Activated T-helper 1 cell treated with anti-CD3 and anti-CD28 coated beads, Interleukin-2, amount 50 U/mL, for 16 hours (primary cell): ENCODE measurements at places on chromosomes 7 and 10.

- no peak for DNase-seq
Measured at GRCh38 chr7:107079212-107079940, 34.9 kb downstream of the PRKAR2B start.

DNA sequence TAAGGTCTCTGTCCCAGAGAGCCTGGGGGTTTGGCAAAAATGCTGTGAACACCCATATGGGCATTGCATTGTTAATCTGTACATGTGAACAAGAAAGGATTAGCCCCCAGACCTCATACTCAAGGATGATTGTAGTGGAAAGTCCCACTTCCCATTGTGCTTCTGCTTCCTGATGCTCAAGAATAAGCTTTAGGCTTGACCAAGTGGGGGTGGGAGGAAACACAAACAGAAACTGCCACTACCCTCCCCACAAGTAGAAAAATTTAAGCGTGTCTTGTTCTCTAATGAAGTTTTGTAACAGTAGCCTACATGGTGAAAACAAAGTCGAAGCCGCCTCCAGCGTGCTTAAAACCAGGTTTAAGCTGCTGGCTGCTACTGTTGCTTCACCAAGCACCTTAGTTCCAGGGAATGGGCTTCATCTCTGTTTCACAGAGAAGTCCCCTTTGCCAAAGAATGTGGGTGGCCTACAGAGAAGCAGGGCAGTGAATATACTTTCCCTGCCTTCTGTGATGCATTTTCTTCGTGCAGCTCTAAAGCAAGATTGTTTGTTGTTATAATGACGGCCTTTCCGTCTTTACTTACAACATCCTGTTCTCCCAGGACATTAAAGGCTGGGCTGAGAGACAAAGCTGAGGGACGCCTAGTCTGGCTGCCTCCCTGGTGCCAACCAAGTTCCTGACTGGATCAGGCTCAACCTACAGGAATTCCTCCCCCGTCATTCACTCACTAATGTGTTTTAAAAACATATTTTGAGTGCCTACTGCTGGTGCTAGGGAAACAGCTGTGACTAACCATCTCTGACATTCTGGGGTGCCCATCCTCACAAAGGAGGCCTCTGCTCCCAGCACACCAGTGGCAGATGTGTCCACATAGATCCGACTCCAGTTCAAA lies 32.1 kb upstream of the CCSER2 start:
- no peak for DNase-seq

DNA sequence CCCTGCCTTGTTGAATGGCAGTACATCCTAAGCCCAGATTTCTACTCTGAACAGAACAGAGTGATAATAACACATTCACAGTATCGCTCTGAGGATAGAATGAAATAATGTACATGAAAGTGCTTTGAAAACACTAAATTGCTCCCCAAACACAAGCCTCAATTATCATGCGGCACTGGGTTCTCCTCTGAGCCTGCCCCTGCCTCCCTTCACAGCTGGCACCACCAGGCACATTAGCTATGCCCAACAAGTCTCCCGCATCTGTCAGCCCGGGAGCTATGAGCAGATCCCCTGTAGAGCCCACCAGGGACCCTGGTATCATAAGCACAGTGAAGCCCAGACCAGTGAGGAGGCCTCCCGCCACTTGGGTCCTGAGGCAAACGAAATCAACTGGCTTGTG lies 405.5 kb downstream of the GRID1 start:
- DNase-seq = no peak

DNA sequence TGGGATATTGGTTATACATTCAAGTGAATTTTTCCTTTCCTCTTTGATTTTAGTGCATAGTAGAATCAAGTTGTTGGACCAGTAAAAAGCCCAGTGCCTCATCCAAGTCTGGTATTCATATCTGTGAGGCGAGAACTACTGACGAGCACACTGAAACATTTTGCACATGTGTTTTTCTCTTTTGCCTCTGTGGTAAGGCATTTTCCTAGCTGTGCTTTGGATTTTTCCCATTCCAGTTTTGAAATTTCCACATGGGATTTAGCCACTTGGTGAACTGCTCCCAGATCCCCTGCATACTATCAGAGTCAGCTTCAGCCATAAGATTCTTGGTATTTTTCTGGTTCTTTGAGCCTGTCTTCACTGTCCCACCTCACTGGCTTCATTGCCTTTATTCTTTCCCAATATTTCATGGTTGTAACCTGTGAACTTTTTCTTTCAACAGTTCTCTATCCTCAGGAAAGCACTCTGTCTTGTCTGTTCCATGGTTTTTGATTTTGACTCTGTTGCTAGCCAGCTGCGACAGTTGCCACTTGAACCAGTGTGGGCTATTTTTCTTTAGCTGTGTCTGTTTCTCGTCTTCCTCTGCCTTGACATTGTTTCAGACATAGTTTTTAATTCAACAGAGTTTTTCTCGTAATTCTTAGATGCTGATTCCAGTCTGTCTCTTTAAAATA lies 239.0 kb downstream of the REEP3 start:
- DNase-seq = no peak

- no peak for DNase-seq
Measured at GRCh38 chr7:153457746-153458145, 594.5 kb upstream of the DPP6 start.

DNA sequence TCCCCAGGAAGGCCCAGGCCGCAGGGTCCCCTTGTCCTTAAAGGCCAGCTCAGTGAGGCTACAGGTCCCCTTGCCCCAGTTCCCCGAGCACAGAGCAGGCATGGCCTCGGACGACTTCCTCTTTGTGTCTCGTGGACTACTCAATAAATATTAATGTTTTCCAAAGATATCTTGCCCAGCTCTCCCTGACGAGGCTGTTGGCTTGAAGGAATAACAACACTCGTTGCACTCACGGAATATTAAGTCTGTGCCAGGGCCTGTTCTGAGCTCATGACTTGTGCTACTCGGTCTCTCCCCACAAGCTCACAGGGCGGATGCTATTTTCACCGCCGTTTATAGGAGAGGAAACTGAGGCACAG lies 68.2 kb downstream of the CUX1 start:
- DNase-seq = no peak

DNA sequence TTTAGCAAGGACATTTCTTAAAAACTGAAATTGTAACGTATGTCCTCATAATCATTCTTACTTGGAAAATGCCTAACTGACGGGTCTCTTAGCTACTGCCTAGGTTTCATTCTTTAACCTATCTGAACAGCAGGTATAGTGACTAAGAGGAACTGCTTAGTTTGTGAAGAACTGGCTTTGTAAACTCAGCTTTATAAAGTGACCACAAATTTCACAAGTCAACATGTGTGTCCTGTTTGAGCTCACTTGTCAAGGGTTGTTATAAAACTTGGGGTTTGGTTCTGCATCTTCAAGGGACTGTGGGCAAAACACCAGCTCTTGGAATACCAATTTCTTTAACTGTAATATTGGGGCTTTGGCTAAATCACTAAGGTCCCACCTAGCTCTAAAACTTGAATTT lies 32.2 kb downstream of the MRPS33 start:
- DNase-seq = no peak

DNA sequence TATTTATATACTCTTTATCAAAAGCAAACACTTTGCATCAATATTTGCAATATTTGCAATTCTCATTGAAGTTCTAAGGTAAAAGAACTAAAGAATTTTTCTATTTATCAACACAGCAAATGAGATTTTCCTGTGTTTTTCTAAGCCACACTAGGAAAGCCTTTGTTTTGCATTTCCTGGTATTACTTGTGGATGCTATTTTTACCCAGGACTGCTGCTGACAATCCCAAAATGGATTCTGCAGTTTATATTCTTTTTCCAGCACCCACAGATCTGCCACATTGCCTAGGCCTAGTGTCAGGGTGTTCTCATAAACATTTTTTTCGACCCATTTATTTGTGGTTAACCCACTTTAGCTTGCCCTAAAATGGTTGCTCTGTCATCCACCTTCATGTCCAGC lies 25.9 kb downstream of the LRRC17 start:
- no peak for DNase-seq

GRCh38 chr7:13411636-13412035 lies 577.8 kb downstream of the ETV1 start:
- no peak for DNase-seq

- no peak for DNase-seq
Measured at GRCh38 chr10:122054048-122055025, 65.4 kb downstream of the TACC2 start.

DNA sequence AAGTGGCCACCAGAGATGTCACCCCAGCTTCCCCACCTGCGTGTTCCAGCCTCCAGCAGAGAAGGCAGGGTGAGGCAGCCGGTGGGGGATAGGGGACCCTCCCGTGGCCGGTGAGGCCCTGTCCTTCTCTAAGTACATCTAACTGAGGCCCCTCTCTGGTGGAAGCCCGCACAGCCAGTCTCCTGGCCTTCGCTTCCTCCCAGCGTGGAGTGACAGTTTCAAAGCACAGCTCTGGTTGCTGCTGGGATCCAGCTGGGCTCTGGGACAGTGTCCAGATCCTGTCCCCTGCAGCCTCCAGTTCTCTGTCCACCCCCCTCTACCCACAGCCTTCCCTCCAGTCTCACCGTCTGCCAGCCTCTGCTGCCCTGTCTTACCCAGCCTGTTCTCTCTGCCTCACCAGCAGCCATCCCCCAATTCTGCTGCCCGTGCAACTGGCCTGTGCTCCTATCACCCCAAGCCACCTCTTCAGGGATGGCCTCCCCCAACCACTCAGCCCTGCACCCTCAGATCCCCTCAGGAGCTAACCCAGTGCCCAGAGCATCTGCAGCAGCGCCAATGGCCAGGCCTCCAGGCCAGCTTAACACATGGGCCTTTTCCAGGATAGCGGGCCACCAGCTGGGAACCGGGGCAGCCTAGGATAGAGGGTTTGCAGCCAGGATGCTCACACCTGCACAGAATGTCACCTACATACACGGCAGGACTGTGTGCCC lies 16.3 kb upstream of the SH2B2 start:
- no peak for DNase-seq

GRCh38 chr10:78779339-78779955 lies 289.3 kb upstream of the ZMIZ1 start:
- DNase-seq = no peak

- no peak for DNase-seq
Measured at GRCh38 chr7:34245246-34245645, 339.9 kb downstream of the BMPER start.

GRCh38 chr7:9125246-9125645 lies 691.8 kb downstream of the NXPH1 start:
- no peak for DNase-seq

DNA sequence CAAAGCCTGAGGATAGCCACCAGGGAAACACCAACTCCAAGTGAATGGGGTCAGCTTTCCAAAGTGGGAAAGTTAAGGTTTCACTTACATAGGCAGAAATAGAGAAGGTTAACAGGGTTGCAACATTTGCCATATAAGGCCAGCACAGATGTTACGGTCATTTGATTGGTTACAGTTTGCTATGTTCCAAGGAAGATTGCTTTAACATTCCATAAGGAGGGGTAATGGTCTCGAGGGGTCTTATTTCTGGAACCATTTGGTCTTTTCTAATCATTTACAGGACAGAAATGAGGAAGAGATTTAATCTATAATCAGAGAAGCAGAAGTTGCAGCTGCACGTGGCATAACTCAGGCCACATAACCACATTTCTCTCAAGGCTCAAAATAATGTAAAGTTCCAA lies 679.4 kb upstream of the C7orf33 start:
- DNase-seq = no peak

- no peak for DNase-seq
Measured at GRCh38 chr10:1454428-1454827, 282.9 kb downstream of the ADARB2 start.

GRCh38 chr10:43340101-43340500 lies 31.3 kb upstream of the FXYD4 start:
- DNase-seq = no peak

DNA sequence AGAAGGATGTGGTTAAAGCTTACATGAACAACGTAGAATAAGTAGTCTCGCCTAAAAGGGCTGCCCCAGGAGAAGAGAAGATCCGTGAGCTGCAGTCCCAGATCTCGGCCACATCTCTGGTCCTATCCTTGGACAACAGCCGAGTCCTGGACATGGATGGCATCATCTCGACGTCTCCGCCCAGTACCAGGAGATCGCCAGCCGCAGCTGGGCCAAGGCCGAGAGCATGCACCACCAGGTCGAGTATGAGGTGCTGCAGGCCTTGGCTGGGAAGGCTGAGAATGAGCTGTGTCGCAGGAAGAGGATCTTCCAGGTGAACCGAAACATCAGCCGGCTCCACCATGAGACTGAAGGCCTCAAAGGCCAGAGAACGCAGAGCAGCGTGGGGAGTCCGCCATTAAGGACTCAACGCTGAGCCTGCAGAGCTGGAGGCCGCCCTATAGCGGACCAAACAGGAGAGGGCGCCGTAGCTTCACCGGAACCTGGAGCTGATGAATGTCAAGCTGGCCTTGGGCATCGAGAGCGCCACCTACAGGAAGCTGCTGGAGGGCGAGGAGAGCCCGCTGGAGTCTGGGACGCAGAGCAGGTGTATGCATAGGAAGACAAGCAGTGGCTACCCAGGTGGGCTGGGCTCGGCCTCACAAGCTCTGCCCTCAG lies 22.2 kb downstream of the LIPK start:
- DNase-seq = no peak

- DNase-seq = no peak
Measured at GRCh38 chr7:24911213-24911603, 68.8 kb downstream of the OSBPL3 start.

DNA sequence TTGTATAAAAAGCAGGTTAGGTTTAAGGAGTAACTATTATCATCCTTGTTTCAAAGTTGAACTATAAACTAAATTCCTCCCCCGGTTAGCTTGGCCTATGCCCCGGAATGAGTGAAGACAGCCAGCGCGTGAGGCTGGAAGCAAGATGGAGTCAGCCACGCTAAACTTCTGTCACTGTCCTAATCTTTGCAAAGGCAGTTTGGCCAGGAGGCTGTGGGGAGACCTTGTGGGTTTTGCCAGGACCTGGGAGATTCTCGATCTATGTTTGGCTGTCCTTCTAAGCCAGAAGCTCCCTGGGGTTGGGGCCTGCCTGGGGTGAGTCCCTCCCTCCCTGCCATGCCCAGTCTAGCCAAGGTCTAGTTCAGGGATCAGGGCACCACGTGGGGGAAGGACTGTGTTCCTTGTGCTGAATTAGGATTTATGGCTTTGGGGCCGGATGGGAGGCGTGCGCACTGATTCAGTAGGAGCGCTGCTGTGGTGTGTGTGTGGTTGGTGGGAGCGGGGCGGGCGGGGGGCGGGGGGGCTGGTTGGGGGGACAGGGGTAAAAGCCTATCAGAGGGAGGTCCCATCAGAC lies 871 bp upstream of the GTF2IRD1 start:
- DNase-seq = no peak

DNA sequence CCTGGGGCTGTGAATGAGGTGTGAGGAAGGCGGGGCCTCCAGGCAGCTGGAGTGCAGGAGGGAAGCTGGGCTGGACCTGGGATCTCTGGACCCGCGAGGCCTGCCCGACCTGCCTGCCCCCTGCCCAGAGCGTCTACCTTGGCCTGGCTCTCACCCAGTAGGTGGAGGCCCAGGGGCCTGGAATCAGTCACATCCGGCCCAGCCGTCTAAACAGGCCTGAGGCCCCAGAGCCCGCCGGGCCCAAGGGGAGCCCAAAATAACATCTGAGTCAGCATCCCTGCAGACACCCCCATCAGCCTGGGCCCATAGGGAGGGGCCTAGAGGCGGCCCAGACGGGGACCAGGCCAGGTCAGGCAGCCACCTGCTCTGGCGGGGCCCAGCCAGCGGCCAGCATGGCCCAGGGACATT lies 15.1 kb upstream of the ELN start:
- no peak for DNase-seq
